ENCODE measurements at places on chromosomes 7 and 10. TPM values are rescaled to one million over a fixed set of nuclear protein-coding genes. Genes with fewer than 3 reads are reported as not detected.

LIPN gene
- not detected for polyA plus RNA-seq

DNA sequence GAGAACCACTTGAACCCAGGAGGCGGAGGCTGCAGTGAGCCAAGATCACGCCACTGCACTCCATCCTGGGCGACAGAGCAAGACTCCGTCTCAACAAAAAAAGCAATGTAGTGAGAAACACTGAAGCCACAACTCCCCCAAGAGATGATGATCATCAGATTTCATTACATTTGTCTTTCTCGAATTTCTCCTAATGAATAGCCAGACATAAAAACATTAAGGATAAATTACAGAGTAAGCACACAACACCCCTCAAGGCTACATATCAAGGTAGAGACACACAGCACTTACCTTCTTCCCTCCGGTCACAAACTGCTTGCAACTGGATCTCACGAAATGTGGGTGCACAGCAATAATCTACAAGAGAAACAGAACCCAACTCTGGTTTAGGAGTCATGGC, 91.5 kb downstream of the VPS41 start:
- DNase-seq: no peak

DNA sequence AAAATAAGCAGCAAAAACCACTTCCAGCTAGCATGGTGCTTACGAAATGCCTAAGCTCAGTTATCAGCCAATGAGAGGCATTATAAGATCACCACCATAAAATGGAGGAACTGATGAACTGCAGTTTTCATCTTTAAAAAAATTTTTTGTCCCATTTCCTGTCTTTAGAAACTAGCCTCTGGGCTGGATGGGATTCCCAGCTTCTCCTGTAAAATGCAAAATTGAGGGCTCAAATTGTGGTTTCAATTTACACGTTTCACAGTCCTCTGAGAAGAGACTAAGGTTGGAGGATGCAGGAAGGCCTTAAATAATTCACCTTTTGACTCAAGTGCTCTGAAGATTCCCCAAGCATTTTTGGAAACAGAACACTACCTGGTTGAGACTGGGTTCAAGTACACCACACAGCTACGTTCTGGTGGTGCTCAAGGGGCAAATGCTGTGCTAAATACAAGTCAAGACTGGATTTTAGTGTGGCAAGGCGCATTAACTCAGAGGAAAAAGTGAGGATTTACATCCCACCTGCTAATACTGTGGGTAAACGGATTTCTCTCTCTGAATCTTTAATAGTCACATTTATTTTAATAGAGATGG, 951 bp downstream of the ZNF25 start:
- no peak for DNase-seq

DNA sequence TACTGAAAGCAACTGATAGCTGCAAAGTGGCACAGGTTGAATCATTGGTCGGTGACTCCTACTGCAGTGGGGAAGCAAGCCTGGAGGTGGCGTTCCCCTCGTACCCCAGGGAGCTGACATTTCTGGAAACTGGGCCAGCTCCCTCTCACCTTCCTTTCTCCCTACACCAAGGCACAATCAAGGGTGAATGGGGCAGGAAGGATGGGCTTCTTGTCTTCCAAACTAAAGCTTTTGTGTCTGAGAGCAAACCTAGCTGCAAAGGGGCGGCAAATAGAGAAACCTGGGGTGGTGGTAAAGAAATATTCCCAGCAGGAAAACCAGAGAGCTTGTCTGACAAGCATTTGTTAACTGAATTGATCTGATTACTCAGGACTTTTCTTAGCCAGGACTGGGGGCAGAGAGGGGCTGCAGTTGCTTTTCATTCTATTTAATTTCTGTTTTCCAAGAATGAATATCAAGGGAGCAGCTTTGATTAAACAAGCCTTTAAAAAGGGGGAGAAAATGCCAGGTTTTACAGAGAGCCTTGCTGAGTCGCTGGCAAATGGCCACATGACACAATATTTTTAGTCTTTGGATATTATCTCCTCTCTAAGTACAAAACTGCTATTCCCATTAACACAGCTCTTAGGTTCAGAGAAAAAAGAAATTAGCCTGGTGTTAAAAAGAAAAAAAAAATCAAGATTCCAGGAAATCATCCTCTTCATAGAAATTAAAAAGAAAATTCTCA, 27.8 kb downstream of the CDHR3 start:
- DNase-seq: no peak

DNA sequence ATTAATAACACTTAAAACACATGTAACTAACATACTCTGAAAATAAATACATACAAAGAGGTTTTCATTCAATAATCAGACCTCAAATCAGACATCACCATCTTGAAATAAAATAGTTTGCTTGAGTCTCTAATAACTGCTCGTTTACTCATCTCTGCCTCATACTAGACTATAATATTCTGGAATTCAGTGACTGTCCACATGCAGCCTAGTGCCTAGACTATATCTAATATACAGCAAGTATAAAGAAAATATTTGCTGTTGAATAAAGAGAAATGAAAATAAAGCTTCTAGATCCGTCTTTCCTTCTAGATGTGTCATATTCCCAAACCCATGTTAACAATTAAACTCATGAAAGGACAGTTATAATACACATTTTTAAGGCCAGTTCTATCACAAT, 236.3 kb upstream of the LRRN3 start:
- DNase-seq: no peak

- DNase-seq: no peak
These were observed 13.1 kb upstream of the IMPDH1 start for GRCh38 chr7:128422842-128423241.
